ENCODE measurements at places on chromosomes 13 and 19.

- DNase-seq, result no peak
These were observed 2124.4 kb upstream of the PCDH20 start for GRCh38 chr13:63540061-63540460.

DNA sequence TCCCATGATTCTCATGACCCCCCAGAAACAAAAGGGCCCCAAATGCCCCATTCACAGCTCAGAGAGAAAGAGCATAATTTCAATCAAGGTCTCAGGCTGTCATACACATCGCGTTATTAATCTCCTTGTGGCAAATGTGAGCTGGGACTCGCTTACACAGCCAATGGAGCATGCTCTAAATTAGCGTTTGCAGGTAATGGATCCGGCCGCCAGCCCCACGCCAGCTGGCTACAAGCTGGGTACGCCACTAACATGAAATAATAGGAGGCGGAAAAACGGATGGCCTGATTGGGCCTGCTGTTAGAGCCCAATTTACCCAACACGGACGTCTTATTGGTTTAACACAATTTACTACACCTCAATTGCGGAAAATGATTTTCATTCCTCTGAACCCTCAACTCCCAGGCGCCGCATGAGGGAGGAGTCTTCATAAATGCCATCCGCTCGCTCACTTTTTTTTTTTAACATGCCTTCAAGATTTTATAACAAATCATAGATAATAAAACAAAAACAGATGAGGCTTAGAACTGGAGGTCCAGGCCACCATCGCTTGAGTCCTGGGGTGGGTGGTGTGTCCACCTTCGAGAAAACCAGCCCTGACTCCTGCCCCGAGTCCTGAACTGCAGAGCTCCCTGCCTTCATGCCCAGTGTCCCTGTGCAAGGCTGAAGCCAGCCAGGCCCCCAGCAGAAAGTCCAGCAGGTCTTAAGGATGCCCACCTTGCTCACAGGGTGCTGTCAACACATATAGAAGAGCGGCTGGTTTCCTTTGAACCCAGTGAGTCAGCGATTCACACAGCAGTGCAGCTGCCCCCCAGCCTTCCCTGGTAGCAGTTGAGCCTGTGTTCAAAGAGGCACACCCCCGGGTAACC lies 62.1 kb downstream of the PEPD start:
- no peak for DNase-seq

DNA sequence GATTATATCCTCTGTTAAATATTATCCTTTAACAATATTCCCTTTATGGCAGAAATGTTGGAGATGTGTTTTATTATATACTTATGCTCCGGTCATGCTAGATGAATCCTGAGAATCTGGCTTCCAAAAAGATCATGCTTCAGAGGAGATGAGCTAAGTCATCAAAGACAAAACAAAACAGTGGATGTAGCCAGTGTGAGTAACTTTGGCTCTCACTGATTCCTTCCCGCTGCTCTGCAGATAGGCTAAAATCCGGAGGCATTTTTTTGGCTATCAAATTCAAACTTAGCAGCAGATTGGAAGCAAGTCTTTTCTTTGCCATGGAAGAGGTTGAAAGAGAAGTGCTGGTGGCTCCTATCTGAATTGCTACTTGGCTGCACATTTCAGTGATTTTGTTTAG lies 295.9 kb downstream of the GPC6 start:
- no peak for DNase-seq

DNA sequence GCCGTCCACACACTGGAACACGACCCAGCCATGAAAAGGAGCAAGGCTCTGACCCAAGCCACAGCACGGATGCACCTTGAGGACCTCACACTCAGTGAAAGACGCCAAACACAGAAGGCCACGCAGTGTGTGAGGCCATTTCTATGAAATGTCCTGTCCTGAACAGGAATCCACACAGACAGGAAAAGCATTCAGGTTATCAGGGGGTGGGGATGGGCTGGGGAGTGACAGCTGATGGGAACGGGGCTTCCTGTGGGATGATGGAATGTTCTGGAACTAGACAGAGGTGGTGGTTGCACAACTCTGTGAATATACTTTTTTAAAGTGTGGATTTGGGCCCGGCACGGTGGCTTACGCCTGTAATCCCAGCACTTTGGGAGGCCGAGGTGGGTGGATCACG lies 30.6 kb downstream of the GPX4 start:
- DNase-seq, result no peak

DNA sequence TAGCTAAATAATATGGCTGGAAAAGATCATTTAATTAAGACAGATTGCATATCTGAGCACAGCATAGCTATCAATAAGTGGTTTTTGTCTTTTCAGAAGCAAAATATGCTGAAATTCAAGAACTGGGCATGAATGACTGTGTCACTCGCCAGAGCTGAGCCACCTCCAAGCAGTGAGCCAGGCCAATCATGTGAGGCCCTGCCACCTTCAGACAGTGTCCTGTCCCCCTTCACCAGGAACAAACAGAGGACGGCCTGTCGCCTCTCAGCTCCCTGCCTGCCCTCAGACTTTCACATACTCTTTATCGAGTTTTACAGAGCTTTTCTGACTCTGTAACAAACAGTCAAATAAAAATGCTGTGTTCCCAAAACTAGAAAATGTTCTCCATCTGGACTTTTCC lies 171.0 kb upstream of the TSC22D1 start:
- DNase-seq, result no peak

DNA sequence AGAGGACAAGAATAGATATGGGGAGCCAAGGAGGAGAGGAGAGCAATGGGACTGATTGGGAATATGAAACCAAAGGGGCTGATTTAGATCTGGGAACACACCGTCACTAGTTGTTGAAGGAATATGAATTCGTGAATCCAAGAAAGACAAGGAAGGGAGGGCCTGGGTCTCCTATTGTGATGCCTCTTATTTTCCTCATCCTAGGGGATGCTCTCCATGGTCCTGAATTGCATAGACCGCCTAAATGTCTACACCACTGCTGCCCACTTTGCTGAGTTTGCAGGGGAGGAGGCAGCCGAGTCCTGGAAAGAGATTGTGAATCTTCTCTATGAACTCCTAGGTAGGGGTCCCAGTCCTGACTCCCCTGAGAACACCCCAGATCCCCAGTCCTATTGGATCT lies 21.5 kb downstream of the RYR1 start:
- DNase-seq, result peak; percentile 67

- DNase-seq, result no peak
These were observed 346.0 kb upstream of the ATXN8OS start for GRCh38 chr13:69761581-69761980.

DNA sequence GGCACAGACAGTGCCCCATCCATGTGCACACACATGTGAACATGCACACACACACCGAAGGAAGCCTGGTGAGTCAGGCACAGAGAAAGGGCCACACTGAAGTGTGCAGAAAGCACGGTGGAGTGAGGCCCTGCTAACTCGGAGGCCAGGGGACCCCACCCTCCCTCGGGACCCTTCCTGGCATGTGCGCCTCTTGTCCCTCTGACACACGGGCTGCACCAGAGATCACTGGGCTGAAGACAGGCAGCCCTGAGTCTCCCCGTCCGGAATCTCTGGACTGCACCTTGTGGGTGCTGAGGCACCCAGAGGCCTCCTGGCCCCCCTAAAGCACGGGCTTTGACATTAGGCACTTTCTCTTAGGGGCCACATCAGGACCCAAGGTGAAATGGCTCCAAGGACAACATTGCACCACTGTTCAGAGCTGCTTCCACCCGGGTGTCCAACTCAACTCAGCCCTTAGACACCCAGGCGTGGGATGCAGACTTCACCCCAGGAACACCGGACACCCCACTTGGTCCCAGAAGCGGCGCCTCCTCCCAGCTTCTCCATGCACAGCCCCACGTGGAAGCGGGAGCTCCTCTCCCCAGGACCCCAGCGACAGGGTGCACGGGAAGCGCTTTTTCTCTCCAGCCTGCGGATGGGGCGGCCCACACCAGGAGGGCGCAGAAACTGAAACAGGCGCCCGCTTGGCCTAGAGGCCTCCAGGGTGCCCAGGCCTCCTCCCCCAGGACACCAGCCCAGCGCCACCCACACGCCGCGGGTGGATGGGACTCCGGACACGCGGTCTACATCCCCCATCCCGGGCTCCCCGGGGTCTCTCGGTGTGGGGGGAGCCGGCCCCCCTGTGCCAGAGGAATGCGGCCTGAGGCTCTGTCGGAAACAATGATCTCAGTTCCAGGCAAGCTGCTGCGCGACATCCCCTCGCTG lies 90.2 kb downstream of the SPACA7 start:
- DNase-seq, result no peak

DNA sequence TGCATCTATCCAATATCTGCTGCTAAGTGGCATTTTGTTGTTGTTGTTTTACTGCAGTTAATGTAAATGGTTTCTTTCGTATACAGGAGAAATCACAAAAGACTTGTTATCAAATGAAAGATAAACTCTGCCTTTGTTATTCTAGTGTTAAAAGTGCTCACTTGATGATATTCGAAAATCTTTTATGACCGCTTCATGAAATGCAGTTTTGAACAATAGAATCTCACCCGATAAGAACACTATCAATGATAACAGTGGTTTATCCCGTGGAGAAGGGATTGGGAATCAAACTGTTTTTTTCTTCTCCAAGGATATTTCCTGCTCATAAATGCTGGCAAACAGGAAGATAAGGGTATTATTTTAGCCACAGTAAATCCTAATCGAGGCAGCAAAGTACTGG lies 1366.3 kb downstream of the OLFM4 start:
- DNase-seq, result no peak

GRCh38 chr13:107202371-107203023 lies 634.6 kb upstream of the ARGLU1 start:
- no peak for DNase-seq

DNA sequence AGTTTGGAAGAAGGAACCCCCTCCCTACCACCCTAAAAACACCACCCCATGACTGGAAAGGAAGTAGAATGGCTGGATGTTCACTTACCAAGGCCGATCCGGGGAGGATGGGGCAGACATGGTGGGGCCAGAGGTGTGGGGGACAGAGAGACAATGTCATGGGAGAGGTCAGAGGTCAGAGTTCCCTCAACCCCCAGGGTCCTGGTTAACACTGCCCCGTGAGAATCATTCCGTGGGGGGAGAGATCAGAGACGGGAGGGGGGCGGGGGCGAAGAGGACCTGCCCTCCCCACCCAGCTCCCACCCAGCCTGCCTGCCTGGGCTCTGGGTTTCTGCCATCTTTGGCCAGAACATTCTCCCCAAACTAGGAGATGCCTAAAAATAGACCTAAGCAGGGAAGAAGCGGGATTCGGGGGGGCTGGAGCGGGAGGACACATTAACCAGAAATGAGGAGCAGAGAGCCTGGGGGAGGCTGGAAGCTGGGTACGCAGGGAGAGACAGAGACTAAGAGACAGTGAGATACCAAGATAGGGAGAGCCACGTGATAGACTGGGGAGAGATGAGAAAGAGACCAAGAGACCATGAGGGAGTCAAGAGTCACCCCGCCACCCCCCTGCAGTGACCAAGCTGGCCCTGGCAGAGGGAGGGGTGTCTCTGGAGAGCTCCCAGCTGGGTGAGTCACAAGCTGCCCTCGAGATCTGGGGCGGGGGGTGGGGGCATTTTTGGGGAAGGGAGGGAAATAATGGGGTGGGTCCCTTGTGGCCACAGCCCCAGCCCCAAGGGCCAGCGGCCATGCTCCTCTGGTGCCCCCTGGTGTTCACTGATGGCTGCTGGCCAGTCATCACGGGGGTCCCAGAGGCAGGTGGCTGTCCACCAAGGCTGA lies 6.1 kb upstream of the KANK2 start:
- peak; percentile 89 for DNase-seq

- DNase-seq, result no peak
These were observed 1251.9 kb downstream of the PCDH17 start for GRCh38 chr13:58883405-58883804.

DNA sequence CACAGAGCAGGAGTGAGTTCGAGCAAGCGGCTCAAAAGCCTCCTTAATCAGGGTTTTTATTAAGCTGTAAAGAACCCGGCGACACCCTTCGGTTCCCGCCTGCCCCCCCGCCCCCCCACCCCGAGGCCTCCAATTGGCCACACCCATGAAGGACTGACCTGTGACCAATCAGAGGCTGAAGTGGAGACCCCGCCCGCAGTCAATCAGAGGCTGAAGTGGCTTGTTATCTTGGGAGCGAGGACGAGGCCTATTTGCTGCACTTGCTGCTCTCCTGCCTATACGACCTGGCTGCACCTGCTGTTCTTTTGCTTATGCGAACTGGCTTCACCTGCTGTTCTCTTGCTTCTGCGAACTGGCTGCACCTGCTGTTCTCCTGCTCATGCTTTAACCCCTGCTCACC lies 844.9 kb downstream of the OLFM4 start:
- no peak for DNase-seq

DNA sequence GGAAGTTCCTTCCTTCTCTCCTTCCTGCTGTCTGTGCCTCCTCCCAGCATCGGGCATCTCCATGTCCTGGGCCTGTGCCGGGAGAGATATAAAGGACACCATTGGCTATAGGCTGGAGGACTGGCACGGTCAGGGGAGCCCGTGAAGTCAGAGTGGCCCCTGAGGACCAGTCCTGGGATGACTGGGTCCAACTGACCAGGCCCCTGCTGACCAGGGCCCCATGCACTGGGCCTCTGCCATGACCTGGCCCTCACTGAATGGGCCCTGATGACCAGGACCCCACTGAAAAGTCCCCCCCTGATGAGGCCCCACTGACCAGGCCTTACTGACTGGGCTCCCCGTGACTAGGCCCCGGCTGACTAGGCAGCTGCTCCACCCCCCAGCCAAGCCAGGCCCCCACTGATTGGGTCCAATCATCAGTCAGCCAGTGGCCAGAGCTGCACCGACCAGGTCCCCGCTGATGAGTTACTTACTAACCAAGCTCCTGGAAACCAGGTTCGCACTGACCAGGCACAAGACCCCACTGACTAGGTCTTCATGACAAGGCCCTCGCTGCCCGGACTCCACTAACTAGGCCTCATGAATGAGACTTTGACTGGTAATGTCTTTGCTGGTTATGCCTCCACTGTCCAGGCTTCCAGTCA lies 20.0 kb upstream of the ZNF14 start:
- DNase-seq, result no peak

DNA sequence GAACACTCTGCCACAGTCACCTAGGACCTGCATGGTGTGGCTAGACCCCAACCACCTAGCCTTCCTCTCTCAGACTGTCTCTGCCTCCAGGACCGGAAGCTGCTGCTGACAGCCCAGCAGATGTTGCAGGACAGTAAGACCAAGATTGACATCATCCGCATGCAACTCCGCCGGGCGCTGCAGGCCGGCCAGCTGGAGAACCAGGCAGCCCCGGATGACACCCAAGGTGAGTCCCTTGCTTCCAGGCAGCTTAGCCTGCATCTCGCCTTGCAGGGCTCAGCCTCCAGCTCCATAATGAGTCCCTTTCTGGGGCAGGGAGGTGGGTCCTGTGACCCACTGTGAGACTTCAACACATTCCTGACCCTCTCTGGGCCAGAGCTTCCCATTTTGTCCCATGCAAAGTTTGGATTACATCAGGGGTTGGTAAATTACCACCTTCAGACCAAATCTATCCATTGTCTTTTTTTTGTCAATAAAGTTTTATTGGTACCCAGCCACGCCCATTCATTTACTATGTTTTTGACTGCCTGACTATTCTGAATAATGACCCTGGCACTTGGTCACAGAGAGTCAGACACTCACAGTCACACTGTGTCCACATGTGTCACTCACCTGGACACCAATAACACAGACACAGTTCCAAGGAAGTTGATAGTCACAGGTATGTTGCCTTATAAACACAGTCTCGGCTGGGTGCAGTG lies 13.4 kb downstream of the PKN1 start:
- DNase-seq, result no peak

- no peak for DNase-seq
These were observed 741 bp downstream of the PLEKHF1 start for GRCh38 chr19:29665826-29666577.
